ENCODE measurements at places on chromosomes 2 and 18.

- no peak for DNase-seq
These were observed 38.7 kb downstream of the STK39 start for GRCh38 chr2:168208652-168209051.

- no peak for DNase-seq
These were observed 37.6 kb upstream of the MGAT4A start for GRCh38 chr2:98768384-98769113.

DNA sequence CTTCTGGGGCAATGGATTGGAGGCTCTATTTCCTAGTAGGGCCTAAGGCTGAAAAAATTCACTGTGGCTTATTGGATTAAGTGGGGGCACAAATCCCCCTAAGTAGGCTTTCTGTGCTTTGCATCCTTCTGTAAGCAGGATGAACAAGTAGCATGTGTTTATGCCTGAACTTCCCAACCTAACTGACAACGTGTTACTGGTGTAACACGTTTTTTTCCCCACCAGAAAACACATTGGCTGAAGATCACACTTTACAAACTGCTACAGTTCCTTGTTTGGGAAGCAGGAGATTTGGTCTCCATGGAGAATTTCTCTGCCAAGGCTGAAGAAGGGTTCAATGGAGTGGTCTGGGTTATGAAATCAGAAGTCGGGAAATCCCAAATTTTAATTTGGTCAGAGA is 7.2 kb upstream of the ITGA6 start:
- DNase-seq, result no peak

DNA sequence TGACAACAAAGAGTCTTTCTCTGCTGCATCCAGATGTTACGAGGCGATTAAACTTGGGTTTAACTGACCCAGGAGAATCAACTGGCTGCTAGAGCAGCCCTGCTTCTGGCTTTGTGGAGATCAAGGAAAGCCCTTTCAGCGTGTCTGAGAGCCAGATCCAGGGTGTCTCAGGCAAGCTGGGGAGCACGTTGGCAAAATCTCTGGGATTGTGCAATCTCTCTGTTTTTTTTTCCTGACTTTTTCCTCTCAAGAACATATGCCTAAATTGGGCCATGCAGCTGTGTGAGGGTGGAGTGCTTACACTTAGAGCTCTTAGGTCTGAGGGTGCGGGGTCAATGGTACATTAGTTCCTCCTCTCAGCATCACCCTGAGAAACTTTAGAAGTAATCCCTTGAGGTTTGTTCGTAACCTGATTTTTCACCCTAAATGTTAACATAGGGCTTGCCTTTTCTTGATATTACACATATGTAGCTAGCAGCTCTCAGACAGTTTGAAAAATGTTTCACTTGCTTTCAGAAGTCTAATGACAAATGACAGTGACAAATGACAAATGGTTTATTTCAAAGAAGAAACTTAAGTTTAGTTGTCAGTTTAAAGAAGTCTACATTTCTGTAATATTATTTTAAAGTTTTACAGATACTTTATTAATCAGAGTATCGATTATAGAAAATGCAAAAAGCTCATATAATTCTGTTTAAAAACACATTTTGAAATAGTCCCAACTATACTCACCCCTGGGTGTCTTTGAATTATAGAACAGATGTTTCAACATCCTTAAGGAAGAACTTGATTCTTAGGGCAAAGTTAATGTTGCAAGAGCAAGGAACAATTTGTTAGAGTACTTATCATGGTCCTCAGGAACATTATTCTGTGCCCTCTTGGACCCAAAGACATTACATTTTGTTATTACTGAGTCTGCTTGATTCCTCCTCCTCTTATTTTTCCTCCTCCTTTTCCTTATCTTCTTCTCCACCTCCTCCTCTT is 38.4 kb upstream of the ZSWIM2 start:
- DNase-seq, result no peak

- DNase-seq, result no peak
These were observed 8.0 kb downstream of the DSC3 start for GRCh38 chr18:31034541-31034940.

- DNase-seq, result no peak
These were observed 90.7 kb upstream of the GCFC2 start for GRCh38 chr2:75801234-75801982.

DNA sequence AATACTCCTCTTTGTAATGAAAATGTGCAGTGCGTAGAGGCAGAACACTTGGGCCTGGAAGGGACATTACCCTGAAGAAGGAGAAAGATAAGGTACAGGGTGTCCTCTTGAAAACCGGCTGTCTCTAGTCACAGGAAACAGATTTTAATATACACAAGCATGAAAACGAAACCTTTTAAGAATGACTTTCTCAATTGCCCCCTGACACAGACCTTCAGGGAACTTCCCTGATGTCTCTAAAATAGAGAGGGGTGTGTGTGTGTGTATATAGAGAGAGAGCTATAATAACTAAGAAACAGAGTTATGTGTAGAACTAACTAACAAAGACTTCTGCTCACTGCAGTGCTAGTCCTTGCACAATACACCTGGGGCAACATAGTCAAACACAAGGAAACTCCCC is 780.0 kb downstream of the CNTNAP5 start:
- no peak for DNase-seq

GRCh38 chr2:183248866-183249567 is 124.8 kb downstream of the NUP35 start:
- DNase-seq, result no peak

- no peak for DNase-seq
These were observed 326.7 kb downstream of the AGAP1 start for GRCh38 chr2:235820571-235820970.

GRCh38 chr2:119982506-119982905 is 30.4 kb upstream of the EPB41L5 start:
- DNase-seq, result no peak

DNA sequence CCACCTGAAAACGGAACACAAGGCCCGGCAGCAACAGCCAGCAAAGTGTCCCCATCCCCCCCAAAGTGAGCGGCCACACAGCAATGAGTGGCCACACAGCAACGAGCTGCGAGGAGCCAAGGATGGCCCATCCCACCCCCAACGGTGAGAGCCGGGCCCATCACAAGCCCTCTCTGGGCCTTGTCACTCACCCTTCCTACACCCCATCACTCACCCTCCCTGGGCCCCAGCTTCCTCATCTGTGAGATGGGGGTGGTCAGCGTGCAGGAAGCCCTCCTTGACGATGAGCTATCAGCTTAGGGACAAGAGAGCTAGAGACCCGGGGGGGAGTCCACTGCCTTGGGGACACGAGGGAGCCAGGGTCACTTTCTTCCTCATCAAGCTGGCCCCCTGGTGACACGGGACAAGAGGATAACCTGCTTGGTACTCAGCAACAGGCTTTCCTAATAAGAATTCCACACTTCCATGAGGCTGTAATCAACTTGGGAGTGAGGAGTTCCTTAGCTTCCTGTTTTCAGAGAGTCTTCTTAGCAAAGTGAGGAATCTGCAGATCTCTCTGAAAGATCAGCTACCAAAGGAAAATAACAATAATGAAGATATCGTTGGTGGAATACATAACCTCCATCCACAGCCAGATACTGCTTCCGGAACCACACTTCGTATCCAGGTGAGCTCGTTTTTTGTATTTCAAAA is 92.8 kb downstream of the HDAC4 start:
- no peak for DNase-seq

- no peak for DNase-seq
These were observed 152.8 kb downstream of the DSC3 start for GRCh38 chr18:30889519-30890301.

DNA sequence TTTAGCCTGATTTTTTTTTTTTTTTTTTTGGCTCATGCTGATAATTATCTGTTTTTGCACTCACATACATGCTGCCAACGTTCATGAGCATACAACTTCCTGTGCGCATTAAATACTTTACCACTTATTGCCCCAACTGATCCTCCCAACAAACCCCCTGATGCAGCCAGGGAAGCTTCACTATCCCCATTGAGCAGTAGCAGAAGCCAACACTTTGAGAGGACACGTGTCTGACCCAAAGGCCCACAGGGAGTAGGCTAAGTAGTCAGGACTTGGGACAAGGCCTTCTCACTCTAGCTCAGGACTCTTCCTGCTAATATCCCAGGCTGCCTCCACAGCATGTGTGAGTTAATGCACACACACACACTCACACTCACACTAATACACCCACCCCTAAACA is 36.2 kb upstream of the MAT2A start:
- DNase-seq, result no peak

DNA sequence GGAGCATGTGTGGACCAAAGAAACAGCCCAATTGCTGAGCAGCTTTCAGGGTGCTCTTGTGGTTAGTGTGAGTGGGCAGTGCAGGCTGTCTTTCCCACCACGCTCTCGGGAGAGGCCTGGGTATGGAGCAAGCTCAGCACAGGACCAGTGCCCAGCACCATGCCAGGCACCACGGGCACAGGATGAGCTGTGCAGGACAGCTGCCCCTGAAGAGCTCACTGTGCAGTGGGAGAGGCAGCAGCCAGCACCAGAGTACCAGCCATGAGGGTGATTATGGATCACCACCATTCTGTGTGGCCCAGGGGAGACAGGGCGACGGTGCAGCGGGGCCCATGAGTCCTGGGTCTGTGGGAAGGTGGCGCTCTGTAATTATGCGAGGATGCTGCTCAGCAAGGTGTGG is 29.7 kb upstream of the FAHD2A start:
- DNase-seq, result no peak

DNA sequence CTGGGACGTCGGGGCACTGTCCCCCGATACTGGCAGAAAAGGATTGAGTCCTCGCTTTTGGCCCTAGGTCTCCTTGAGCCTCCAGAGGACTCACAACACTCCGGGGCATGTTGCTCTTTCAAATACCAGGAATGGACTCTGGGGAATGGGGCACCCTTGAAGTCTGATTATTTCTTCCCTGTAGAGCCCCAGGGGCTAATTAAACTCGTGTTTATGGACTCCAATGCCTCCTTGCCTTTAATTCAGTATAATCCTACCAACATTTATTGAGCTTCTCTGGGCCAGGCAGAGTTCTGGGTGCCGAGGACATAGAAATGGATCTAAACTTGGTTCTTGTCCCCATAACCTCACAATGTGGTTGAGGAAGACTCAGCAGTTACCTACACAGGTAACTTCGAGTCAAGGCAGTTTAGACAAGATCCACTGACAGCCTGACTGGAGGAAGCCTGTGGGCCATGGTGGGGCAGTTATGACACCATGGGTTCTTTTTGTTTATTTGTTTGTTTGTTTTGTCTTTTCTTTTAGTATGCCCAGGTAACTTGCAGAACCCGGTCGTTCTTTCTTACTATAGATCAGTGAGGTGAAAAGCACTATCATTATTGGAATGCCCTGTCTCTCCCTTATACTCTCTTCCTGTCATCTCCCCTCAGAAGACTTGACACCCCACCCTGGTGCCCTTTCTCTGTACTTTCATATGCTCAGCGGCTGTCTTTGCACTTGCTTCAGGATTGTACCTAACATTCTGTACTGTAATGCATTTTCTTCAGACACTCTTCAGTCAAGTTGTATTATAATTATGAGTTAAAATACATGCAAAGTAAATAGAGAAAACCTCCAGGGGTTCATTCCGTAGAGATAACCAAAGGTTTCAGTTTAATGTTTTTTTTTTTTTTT is 3.2 kb downstream of the CFLAR start:
- no peak for DNase-seq

- no peak for DNase-seq
These were observed 1.3 kb downstream of the GAL3ST2 start for GRCh38 chr2:241777686-241778627.
